ENCODE measurements at places on chromosomes 16 and 17. TPM values are rescaled to one million over a fixed set of nuclear protein-coding genes. Genes with fewer than 3 reads are reported as not detected.

DNA sequence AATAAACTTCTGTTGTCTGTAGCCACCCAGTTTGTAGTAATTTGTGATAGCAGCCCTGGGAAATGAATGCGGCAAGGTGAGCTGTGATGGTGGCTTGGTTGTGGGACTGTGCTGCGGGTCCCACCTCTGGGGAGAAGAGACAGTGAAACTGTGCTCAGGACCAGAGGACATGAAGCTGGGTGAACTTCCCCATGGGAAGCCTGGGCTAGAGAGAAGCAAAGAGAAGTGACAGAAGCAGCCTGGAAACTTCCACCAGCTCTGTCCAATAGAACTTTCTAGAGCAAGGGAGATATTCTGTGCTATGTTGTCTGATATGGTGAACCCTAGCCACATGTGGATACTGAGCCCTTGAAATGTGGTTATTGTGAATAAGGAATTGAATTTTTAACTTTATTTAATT lies 51.5 kb upstream of the EMP2 start:
- DNase-seq: no peak

- DNase-seq: peak; percentile 77
These were observed 10.0 kb downstream of the PITPNC1 start for GRCh38 chr17:67386965-67387551.

GRCh38 chr17:1090465-1091189 lies 89.2 kb downstream of the ABR start:
- DNase-seq: no peak

GRCh38 chr16:51500306-51500705 lies 349.2 kb upstream of the SALL1 start:
- no peak for DNase-seq

DNA sequence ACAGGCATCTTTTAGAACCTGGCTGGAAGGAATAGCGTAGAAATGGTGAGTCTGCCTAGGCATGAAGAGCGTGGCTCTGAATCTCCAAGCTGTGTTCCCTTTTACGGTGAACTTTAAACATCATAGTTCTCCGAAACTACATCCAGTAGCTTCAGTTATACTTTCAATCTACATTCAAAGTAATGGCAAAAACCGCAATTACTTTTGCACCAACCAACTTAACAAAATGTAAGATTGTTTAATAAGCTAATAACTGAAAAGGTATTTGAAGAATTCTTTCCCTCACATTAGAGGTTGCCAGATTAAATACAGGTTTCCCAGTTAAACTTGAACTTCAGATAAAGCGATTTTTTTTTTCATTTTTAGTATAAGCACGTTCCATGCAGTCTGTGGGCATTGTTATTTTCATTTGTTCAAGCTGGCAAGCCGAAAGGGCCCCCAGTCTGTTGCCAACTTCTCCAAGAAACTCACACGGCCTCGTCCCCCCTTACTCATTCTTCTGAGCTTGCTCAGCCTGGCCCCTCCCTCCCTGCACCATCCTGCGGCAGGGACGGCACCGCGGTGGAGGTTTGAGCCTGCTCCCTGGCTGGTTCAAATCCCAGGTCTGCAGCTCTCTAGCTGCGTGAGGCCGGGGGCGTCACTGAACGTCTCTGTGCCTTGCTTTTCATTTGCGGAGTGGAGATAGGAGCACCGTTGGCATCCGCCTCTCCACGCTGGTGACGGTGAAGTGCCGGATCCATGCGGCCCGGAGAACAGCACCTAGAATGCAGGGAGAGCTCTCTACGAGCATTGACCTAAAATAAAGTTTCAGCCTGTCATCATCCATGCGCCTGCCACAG lies 3.5 kb upstream of the MTHFSD start:
- DNase-seq: no peak

GRCh38 chr16:85913688-85914422 lies 14.9 kb downstream of the IRF8 start:
- no peak for DNase-seq

GRCh38 chr17:63578769-63579111 lies 22.0 kb upstream of the TACO1 start:
- no peak for DNase-seq

DNA sequence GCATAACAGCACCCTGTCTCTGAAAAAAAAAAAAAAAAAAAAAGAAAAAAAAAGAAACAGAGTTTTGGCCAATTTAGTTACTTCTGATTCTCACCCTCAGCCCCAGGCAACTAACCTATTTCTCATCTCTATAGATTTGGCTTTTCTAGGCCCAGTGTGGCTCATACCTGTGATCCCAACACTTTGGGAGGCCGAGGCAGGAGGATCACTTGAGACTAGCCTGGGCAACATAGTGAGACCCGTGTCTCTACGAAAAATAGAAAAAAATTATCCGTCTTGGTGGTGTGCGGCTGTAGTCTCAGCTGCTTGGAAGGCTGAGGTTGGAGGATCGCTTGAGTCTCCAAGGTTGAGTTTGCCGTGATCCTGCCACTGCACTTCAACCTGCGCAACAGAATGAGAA lies 8.7 kb downstream of the RPS6KB1 start:
- no peak for DNase-seq

DNA sequence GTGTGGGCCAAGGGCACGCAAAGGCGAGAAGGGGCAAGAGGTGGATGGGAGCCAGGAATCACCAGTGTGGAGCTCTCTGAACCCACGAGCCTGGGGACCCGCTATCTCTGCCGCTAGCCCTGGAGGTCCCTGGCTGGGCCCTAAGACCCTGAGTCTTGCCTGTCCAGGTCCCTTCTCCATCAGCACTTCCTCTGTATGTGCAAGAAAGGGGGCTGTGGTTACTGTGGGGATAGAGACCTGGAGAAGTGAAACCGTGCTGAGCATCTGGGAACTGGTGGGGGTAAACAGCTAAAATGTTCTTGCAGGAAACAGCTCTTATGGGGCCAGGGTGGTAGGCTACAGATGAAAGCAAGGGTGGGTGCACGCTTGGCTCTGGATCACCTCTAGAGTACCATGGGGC lies 3.1 kb downstream of the SPNS3 start:
- no peak for DNase-seq

DNA sequence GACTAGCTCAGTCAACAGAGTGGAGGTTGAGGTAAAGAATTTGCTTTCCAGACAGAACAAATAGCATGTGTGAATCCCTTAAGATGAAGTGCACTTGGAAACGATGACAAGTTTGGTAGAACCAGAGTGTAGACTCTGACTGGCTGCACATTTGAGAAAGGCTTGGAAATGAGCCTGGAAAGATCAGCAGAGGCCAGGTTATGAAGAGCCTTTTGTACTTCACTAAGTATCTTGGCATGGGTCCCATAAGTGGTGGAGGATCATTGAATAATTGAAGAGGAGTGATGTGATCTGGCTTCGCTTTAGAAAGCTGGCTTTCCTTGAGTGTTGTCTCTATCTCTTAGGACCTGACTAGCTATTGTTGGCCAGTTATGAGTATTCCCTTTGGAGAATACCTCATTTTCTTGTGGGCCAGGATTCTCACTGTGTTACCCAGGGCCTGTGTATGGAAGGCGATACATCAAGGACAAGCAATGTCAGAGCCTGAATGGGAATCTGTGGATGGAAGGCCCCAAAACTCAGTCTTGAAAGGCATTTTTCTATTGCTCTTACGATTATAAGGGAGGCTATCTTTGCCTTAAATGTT lies 329.8 kb downstream of the UTP18 start:
- no peak for DNase-seq

DNA sequence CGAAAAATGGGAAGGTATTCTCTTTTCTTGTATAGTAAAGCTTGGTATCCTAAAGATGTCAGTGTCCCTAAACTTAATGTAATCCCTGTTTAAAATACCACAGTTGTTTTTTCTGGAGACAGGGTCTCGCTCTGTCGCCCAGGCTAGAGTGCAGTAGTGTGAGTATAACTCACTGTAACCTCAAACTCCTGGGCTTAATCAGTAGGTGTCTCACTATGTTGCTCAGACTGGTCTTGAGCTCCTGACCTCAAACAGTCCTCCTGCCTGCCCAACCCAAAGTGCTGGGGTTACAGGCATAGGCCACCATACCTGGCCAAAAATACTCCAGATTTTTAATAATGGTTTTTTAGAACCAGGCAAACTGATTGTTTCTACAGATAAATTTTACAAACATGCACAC lies 8.2 kb downstream of the DCAF7 start:
- DNase-seq: no peak

- peak; percentile 13 for DNase-seq
These were observed 971 bp downstream of the MINK1 start for GRCh38 chr17:4833941-4834680.

DNA sequence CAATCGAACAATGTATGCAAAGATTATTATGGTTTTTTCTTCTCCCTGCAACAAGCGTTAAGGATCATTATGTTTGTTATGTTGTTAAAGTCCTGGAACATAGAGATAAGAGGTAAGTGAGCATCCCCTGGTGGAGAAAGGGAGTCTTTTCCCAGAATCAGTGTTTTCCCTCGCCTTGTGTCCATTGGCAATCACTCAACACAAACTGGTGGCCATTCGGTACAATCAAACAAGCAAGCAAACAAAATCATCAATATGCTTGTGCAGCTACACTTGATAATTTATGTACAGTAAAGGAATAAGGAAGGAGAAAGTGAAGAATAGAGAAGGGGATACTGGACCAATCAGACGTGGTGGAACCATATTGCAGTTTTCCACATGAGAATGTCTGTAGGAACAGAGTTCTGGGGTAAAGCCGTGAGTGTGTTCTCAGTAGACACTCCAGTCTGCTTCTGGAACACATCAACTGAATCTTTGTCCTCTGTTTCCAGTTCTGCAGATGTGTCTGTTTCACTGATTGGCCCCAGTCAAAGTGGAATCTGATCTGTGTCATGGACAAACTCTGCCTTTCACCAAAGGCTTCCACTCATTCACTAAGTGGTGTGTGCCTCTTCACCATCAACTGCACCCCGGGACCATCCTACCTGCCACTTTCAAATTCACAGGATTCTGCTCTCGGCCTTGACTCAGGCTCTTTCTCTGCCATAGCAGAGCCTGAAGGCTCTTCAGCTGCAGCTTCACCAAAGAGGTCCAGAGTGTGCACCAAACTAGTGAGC lies 169.5 kb downstream of the AHSP start:
- DNase-seq: no peak

GRCh38 chr16:12907670-12908233 lies 6.4 kb downstream of the SHISA9 start:
- DNase-seq: no peak

- no peak for DNase-seq
These were observed 25.7 kb downstream of the ARHGAP17 start for GRCh38 chr16:24989494-24989893.

- no peak for DNase-seq
These were observed 33.1 kb upstream of the NF1 start for GRCh38 chr17:31061678-31062077.

- DNase-seq: peak; percentile 31
These were observed 81.0 kb downstream of the VPS53 start for GRCh38 chr17:633641-634101.

- DNase-seq: peak; percentile 67
These were observed 8.6 kb upstream of the BAHCC1 start for GRCh38 chr17:81386646-81387099.

DNA sequence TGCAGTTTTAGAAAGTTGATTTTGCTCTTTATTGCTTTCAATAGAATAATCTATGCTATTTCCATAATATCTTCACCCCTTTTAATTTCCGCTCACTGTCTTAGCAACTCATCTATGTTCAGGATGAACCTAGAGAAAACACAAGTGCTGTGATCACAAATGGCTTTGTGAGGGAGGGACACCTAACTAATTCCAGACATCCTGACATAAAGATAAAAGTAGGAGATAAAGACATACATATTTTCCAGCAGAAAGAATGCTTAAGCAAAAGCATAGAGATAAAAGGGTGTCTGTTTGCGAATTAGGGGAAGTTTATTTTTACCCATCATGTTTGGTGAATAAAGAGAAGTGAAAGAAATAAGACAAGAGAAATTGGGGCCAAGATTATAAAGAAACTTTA lies 254.2 kb downstream of the KCNJ2 start:
- no peak for DNase-seq

DNA sequence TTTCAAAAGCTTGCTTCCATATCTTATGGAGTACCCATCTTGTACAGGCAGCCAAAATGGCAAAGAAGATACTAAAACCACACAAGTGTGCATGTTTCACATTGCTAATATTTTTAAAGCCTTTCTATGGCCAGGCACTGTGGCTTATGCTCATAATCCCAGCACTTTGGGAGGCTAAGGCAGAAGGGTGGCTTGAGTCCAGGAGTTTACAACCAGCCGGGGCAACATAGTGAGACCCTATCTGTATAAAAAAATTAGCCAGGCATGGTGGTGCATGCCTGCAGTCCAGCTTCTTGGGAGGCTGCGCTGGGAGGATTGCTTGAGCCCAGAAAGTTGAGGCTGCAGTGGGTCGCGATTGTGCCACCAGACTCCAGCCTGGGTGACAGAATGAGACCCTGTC lies 71.3 kb downstream of the YPEL2 start:
- no peak for DNase-seq

- peak; percentile 46 for DNase-seq
These were observed 6.4 kb upstream of the LGALS3BP start for GRCh38 chr17:78986048-78986648.

GRCh38 chr17:69044371-69044770 lies 16.4 kb downstream of the ABCA9 start:
- DNase-seq: no peak

GRCh38 chr16:66678337-66678736 lies 18.2 kb downstream of the CMTM4 start:
- no peak for DNase-seq

- DNase-seq: no peak
These were observed 22.7 kb downstream of the C16orf78 start for GRCh38 chr16:49396206-49396720.

Gene IL21R
- 0.12 TPM for total RNA-seq

Gene C17orf50
- total RNA-seq: not detected

Gene TOX3
- total RNA-seq: 6.0 TPM

Gene SLC35G6
- total RNA-seq: not detected

Gene SLC16A13
- total RNA-seq: 7.1 TPM

Gene CCL16
- not detected for total RNA-seq

Gene KCNH6
- total RNA-seq: not detected

Gene POLR2C
- 102 TPM for total RNA-seq

Gene GNAO1
- 1.9 TPM for total RNA-seq

Gene NT5C3B
- 94.5 TPM for total RNA-seq

Gene AARSD1
- total RNA-seq: 76.2 TPM

Gene EVPLL
- not detected for total RNA-seq

Gene MT1M
- not detected for total RNA-seq

Data from Caco-2 (cell line).